ENCODE measurements at places on chromosomes 4 and X. TPM values are rescaled to one million over a fixed set of nuclear protein-coding genes. Genes with fewer than 3 reads are reported as not detected.

GRCh38 chrX:22634083-22634482 is 361.4 kb downstream of the CBLL2 start:
- H3K4me3 ChIP-seq, result no peak overlapping the region
- H3K36me3 ChIP-seq, result no peaks in the 10 kb centered on the region
- H3K27me3 ChIP-seq, result no peaks in the 10 kb centered on the region
- H3K27ac ChIP-seq, result peak overlapping the region; percentile 62
- peak; percentile 79 for DNase-seq

CSAG1 gene
- not detected for total RNA-seq

MYOZ2 gene
- total RNA-seq, result under 0.01 TPM

DNA sequence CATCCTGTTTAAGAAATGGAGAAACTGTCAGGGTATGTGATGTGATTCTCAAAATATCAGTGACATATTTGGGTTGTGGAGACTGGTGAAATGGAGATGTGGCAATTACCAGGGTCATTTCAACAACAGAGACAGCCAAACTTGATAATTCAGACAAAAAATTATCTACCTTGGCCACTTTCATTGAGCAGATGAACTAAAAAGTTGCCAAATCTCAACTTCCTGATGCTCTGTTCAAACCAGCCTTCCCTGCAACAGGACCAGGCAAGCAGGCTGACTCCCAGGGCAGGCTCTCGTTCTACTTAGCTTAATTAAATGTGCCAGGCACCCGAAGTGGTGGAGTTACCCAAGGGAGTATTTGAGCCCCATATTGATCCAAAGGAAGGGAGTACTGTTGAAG is 199.6 kb downstream of the AFF2 start:
- no peak overlapping the region for H3K27ac ChIP-seq
- no peaks in the 10 kb centered on the region for H3K4me1 ChIP-seq
- H3K36me3 ChIP-seq, result no peaks in the 10 kb centered on the region
- DNase-seq, result no peak
- H3K27me3 ChIP-seq, result no peaks in the 10 kb centered on the region
- no peak overlapping the region for H3K4me3 ChIP-seq

AKAP14 gene
- not detected for total RNA-seq

Data from IMR-90 (cell line).